ENCODE measurements at places on chromosomes 3 and 15. TPM values are rescaled to one million over a fixed set of nuclear protein-coding genes. Genes with fewer than 3 reads are reported as not detected.

EPHA6 gene
- 64.8 TPM for total RNA-seq

PATL2 gene
- total RNA-seq, result not detected

ZNF620 gene
- total RNA-seq, result 13.9 TPM

BSN gene
- 5.3 TPM for total RNA-seq

SCN5A gene
- 1.2 TPM for total RNA-seq

EPHA3 gene
- 136 TPM for total RNA-seq

USP4 gene
- 22.0 TPM for total RNA-seq

- DNase-seq, result no peak
These were observed 81.1 kb downstream of the PDCD6IP start for GRCh38 chr3:33879540-33879939.

GRCh38 chr15:77038312-77039216 is 32.3 kb downstream of the TSPAN3 start:
- DNase-seq, result no peak

- no peak for DNase-seq
These were observed 95.8 kb downstream of the RAP2B start for GRCh38 chr3:153257673-153258351.

DNA sequence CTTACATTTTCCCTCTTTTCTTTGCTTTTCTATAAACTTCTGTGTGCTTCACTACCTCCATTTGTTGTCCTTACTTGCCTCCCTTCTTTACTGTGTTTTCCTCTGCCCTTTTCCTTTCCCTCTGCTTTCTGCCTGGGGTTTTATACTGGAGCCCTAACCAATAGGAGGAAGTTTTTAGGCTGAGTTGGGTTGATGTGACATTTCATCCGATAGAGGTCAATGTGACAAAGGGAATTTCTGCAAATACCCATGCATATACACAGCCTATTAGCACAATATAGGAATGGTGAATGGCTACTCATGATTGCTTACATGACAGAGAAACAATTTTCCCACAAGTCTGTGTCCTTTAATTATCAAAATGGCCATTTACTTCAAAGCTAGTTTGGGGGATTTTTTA is 153.0 kb upstream of the ARPP21 start:
- no peak for DNase-seq

GRCh38 chr3:105790534-105790933 is 78.3 kb downstream of the CBLB start:
- no peak for DNase-seq

GRCh38 chr15:81326466-81327212 is 2.7 kb upstream of the STARD5 start:
- DNase-seq, result no peak

- DNase-seq, result peak; percentile 46
These were observed 31.9 kb downstream of the SH3BP5 start for GRCh38 chr3:15300323-15301078.

DNA sequence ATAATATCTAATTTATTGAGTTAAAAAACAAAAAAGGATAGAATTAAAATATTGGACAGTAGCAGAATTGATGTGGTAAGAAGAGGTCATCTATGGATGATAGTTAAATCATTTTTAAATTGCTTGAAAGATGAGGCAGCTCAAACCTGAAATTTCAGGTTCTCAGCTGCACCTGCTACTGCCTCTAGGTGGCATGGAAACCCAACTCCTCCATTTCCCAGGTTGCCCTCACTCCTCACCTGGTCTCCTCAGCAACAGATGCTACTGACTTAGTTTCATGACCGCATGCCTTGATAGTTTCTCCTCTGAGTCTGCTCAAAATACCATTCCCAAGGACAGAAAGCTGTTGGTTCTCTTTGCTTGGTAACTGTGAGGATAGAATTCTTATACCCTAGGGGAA is 148.1 kb downstream of the ABHD5 start:
- no peak for DNase-seq

DNA sequence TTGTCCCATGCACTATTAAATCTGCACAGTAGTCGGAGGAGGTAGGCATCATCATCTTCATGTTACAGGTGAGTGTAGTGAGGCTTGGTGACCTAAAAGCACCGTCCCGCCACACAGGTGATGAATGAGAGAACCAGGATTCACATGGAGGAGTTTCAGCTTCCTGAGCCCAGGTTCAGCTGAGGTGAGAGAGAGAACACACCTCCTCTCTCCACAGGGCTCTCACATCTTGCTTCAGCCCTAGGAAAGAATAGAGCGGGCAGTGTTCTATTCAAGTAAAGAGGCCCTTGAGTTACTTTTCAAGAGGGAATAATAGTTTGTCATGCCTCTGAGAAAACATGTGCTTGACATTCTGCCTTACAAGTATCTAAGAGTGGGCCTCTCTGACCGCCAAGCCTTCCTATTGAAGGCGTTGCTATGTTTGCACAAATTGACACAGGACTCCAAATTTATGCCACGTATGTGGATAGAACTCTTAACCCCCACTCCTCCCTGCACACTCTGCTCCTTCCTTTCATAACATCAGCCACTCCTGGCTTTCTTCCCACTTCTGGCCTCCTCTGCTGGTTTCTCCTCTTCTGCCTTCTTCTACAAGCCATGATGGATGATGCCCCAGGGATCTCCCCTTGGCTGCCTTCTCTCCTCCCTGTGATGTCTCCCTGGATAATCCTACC is 138.3 kb upstream of the ABHD17C start:
- no peak for DNase-seq

DNA sequence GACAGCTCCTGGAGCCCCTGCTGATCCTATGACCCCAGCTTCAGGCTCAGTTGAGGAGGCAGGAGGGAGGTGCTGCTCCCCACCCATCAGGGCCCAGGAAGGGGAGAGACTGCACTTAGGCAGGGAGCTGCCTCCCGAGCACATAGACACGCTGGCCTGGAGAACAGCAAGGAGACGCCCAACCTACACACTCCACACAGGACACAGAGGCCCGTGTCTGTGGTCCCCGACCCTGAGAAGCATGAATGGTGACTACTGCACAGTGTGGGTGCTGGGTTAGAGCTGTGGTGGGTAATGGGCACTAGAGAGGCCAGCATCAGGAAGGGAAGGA is 1.1 kb upstream of the HHATL start:
- peak; percentile 6 for DNase-seq

DNA sequence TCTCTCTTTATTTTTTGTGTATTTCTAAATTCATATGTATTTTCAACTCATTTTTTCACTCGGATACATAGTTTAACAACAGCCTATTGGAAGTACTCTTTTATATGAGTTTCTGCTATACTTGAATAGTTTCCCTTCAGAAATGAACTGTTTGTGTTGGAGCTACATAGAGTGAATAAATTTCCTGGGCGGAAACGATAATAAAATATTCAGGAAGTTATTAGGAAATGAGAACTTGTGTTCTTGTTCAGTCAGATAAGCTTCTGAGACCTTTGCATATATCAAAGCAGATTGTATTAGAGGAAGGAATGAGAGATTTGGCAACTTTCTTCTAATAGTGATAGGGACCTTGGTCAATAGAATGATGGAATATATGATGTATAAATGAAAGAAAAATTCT is 27.3 kb downstream of the NEO1 start:
- no peak for DNase-seq

GRCh38 chr15:65307978-65308377 is 3.5 kb downstream of the RNU5B-1 start:
- DNase-seq, result no peak

DNA sequence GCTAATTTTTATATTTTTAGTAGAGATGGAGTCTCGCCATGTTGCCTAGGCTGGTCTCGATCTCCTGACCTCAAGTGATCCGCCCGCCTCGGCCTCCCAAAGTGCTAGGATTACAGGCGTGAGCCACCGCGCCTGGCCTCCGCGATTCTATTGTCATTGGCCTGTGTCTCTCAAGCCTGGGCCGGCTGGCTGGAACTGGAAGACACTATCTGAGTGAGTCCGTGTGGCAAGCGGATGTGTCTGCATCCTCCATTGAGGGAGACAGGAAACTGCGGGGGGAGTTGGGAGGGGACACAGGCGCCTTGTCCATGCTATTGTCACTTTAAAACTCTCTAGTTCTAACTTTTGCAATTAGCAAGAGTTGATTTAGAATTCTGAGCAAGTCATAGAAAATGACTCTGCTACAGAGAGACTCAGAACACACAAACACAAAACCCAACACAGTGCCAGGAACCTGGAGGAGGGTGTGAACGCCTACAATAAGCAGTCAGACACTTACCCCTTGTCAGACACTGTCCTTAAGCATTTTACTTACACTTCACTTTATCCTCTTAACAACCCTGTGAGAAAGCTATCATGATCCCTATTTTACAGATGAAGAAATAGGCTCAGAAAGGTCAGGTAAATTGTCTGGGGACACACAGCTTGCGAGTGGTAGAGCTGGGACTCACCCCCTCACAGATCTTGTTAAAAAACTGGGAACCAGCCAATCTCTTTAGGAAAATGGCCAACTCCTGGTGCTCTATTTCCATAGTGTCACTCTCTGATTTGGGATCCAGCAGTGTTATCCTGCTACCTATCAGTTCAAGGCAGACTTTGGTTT is 38.7 kb downstream of the ANP32A start:
- no peak for DNase-seq

DNA sequence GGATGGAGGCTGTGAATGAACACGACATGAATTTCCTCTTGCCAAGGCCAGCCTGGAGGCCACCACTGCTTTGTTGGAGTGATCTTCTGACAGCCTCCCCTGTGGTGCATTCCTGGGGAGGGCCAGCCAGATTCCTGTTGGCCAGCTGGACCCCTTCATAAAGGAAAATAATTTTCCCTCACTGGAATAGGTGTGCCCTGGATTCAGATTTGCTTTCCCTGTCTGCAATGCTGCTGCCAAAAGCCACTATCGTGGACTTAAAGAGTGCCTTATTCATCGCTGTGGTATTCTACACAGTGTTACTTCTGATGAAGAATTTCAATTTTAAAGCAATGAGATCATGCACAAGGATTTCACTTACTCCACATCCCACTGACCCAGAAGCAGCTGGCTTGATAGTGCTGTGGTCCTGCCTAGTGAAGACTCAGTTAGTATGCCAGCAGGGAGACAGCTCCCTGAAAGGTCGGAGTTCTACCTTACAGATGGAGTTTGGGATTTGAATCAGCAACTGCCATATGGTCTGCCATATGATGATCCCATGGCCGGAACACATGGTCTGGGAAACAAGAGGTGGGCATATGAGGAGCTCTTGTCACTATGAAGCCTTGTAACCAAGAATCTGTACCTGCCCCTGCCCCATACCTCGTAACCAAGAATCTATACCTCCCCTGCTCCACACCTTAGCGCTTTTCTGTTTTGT is 145.2 kb downstream of the KLF13 start:
- DNase-seq, result no peak

GRCh38 chr3:7567160-7567559 is 706.2 kb downstream of the GRM7 start:
- no peak for DNase-seq

- DNase-seq, result no peak
These were observed 277.5 kb upstream of the PPP2R3A start for GRCh38 chr3:135688003-135688402.
